Activated T-cell treated with anti-CD3 and anti-CD28 coated beads, Interleukin-2, amount 50 U/mL, for 72 hours (primary cell): ENCODE measurements at places on chromosomes 12 and 14.

GRCh38 chr12:80100591-80100990 is 1.3 kb downstream of the OTOGL start:
- no peak overlapping the region for H3K27ac ChIP-seq
- H3K27me3 ChIP-seq, result no peaks in the 10 kb centered on the region

GRCh38 chr12:11642785-11643184 is 6.7 kb upstream of the ETV6 start:
- peaks cover 14% of the 10 kb centered on the region for H3K4me1 ChIP-seq
- H3K27me3 ChIP-seq, result no peaks in the 10 kb centered on the region

- H3K27ac ChIP-seq, result no peak overlapping the region
- H3K27me3 ChIP-seq, result peaks cover 41% of the 10 kb centered on the region
- H3K4me3 ChIP-seq, result no peak overlapping the region
- peaks cover 9% of the 10 kb centered on the region for H3K4me1 ChIP-seq
- DNase-seq, result peak; percentile 9
Measured at GRCh38 chr12:29082522-29082921, 66.6 kb upstream of the FAR2 start.

GRCh38 chr12:58030566-58031279 is 89.4 kb downstream of the ATP23 start:
- H3K4me3 ChIP-seq, result no peak overlapping the region
- no peaks in the 10 kb centered on the region for H3K4me1 ChIP-seq
- no peak overlapping the region for H3K27ac ChIP-seq
- no peaks in the 10 kb centered on the region for H3K27me3 ChIP-seq
- H3K36me3 ChIP-seq, result no peaks in the 10 kb centered on the region

DNA sequence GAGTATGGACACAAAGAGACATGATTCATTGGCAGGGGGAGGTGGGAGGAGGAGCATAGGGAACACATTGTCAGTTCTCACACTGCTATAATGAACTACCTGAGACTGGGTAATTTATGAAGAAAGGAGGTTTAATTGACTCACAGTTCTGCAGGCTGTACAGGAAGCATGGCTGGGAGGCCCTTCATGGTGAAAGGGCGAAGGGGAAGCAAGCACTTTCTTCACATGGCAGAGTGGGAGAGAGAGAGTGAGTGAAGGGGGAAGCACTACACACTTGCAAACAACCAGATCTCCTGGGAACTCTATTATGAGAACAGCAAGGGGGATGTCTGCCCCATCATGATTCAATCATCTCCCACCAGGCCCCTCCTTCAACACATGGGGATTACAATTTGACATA is 391.8 kb downstream of the BMP4 start:
- no peaks in the 10 kb centered on the region for H3K27me3 ChIP-seq
- H3K4me1 ChIP-seq, result no peaks in the 10 kb centered on the region
- H3K27ac ChIP-seq, result no peak overlapping the region
- no peak for DNase-seq
- peaks cover 2% of the 10 kb centered on the region for H3K36me3 ChIP-seq

DNA sequence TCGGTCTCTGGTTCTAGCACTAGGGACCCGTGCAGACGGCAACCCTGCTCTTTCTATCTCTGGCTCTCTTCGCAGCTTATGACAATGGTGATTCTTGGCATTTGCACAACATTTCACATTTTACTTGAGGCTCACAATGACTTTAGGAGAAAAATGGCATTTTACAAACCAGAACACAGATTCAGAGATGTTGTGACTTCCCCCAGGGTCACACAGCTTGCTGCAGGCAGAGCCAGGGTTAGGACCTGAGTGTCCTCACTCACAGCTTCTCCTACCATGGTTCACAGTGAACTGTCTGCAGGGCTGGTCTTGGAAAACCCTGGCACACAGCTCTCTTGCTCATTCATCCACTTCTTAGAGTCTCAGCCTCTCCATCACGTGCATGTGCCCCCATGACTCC is 23.7 kb downstream of the P2RX7 start:
- H3K27ac ChIP-seq, result no peak overlapping the region
- no peaks in the 10 kb centered on the region for H3K4me1 ChIP-seq
- no peak for DNase-seq
- no peaks in the 10 kb centered on the region for H3K27me3 ChIP-seq

GRCh38 chr12:47903927-47904712 is 674 bp downstream of the VDR start:
- H3K27ac ChIP-seq, result peak overlapping the region; percentile 75
- peak overlapping the region; percentile 98 for H3K4me3 ChIP-seq
- H3K4me1 ChIP-seq, result peaks cover 51% of the 10 kb centered on the region
- peak; percentile 86 for DNase-seq
- peaks cover 27% of the 10 kb centered on the region for H3K27me3 ChIP-seq

GRCh38 chr12:116508145-116509121 is 50.7 kb upstream of the MAP1LC3B2 start:
- H3K4me3 ChIP-seq, result peak overlapping the region; percentile 75
- H3K27me3 ChIP-seq, result no peaks in the 10 kb centered on the region
- H3K27ac ChIP-seq, result no peak overlapping the region
- H3K4me1 ChIP-seq, result no peaks in the 10 kb centered on the region
- peak; percentile 51 for DNase-seq

GRCh38 chr12:83691730-83692129 is 1005.0 kb downstream of the TMTC2 start:
- no peaks in the 10 kb centered on the region for H3K36me3 ChIP-seq
- H3K4me1 ChIP-seq, result no peaks in the 10 kb centered on the region
- no peaks in the 10 kb centered on the region for H3K27me3 ChIP-seq
- DNase-seq, result no peak

GRCh38 chr14:63435838-63436237 is 107.3 kb downstream of the PPP2R5E start:
- no peaks in the 10 kb centered on the region for H3K36me3 ChIP-seq
- no peaks in the 10 kb centered on the region for H3K27me3 ChIP-seq
- no peak for DNase-seq
- H3K27ac ChIP-seq, result peak overlapping the region; percentile 18

DNA sequence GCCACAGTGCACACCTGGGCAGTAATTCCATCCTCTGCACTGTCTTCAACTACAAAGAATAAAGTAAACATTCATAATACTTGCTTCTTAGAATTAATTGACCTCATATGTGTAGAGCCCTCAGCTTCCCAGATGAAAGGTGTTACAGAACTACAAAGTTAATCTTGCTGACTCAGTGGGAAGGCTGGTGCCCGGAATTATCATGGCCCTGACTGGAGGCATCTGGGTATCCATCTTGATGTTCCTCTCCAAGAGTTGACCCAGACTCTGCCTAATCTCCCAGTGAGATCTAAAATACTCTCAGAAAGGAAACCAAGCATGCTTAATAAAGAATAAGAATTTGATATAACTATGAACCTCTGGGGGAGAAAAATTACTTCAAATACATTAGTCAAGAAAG is 147.0 kb upstream of the ARID2 start:
- H3K4me3 ChIP-seq, result no peak overlapping the region
- H3K4me1 ChIP-seq, result peaks cover 5% of the 10 kb centered on the region
- H3K27ac ChIP-seq, result no peak overlapping the region
- peaks cover 8% of the 10 kb centered on the region for H3K27me3 ChIP-seq
- H3K36me3 ChIP-seq, result no peaks in the 10 kb centered on the region

- no peaks in the 10 kb centered on the region for H3K36me3 ChIP-seq
- H3K27ac ChIP-seq, result no peak overlapping the region
- no peaks in the 10 kb centered on the region for H3K27me3 ChIP-seq
- H3K4me3 ChIP-seq, result no peak overlapping the region
- no peak for DNase-seq
Measured at GRCh38 chr14:44283836-44284235, 223.2 kb downstream of the FSCB start.

GRCh38 chr14:64746298-64747250 is 42.4 kb downstream of the PLEKHG3 start:
- no peaks in the 10 kb centered on the region for H3K4me1 ChIP-seq
- no peak overlapping the region for H3K4me3 ChIP-seq

DNA sequence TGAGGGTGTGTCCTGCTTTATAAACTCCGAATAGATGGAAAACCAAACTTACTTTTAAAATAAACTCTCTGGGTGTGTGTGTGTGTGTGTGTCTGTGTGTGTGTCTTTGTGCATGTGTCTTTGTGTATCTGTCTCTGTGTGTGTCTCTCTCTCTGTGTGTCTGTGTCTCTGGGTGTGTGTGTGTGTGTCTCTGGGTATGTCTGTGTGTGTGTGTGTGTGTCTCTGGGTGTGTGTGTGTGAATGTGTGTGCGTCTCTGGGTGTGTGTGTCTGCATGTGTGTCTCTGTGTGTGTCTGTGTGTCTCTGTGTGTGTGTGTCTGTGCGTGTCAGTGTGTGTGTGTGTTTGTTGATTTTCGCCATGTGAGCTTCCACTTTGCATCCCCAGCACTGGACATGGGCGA is 9.2 kb downstream of the RAN start:
- no peak for DNase-seq
- peaks cover 17% of the 10 kb centered on the region for H3K36me3 ChIP-seq
- no peak overlapping the region for H3K27ac ChIP-seq
- peaks cover 42% of the 10 kb centered on the region for H3K4me1 ChIP-seq
- no peaks in the 10 kb centered on the region for H3K27me3 ChIP-seq
- no peak overlapping the region for H3K4me3 ChIP-seq

DNA sequence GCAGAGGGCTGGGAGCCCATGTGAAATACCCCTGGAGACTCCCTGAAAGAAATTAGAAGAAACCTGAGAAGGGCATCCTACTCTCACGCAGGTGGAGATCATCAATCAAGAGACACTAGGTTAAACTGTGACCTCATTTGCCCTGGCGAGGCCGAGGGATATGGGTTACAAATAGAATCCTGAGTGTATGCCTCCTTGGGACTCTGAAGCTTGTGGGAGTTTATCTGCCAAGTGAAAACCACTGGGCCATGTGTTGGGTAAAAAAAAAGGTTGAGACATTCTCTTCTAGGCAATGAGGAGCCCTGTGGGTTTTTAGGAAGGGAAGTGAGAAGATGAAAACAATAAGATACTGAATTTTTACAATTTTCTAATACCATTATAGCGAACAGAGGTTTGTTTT is 160.7 kb upstream of the ARID2 start:
- no peaks in the 10 kb centered on the region for H3K4me1 ChIP-seq
- no peak for DNase-seq
- H3K27ac ChIP-seq, result no peak overlapping the region
- H3K27me3 ChIP-seq, result peaks cover 7% of the 10 kb centered on the region
- H3K4me3 ChIP-seq, result no peak overlapping the region

DNA sequence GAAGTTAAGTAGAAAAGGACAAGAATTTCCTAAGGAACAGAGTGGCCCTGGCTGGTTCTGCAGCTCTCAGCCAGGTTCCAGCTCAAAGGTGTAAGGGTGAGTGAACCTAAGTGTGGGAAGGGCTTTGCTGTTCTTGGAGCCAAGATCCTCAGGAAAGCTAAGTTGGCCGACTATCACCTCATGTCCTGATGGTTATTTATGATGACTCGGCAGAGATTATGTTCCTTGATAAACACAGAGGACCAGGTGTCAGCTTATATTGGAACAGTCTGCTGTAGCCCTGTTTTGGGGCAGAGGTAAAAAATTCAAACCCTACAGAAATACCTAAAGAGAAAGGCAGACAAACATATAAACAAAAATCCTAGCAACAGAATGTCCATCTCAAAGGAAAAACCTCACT is 128.5 kb downstream of the TBX3 start:
- no peak overlapping the region for H3K4me3 ChIP-seq
- H3K27ac ChIP-seq, result no peak overlapping the region
- no peaks in the 10 kb centered on the region for H3K36me3 ChIP-seq
- H3K4me1 ChIP-seq, result no peaks in the 10 kb centered on the region
- no peak for DNase-seq

DNA sequence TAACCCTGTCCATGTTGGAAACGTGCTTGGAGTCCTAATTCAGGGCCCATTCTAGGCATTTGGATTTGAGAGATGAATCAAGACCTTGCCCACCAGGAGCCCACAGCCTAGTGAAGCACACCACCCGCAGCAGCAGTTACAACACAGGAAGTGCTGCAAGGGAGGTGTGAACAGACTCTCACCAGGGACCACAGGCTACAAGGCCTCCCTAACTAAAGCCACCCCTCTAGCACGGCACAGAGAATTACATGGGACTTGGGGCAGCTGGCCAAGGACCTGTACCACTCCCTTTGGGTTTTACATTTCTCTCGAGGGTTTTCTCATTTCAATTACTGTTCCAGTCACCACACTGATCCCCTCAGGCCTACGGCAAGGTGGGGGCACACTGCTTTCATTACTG is 49.5 kb upstream of the FOXN3 start:
- H3K36me3 ChIP-seq, result peaks cover 6% of the 10 kb centered on the region
- no peaks in the 10 kb centered on the region for H3K27me3 ChIP-seq
- H3K27ac ChIP-seq, result peak overlapping the region; percentile 82
- DNase-seq, result peak; percentile 28

- peak overlapping the region; percentile 15 for H3K4me3 ChIP-seq
- H3K27ac ChIP-seq, result no peak overlapping the region
- no peaks in the 10 kb centered on the region for H3K36me3 ChIP-seq
Measured at GRCh38 chr12:123148655-123149054, 2.2 kb downstream of the PITPNM2 start.

GRCh38 chr12:53844994-53845844 is 93.4 kb upstream of the HOXC13 start:
- peaks cover 58% of the 10 kb centered on the region for H3K27me3 ChIP-seq
- DNase-seq, result no peak
- no peak overlapping the region for H3K4me3 ChIP-seq
- H3K36me3 ChIP-seq, result no peaks in the 10 kb centered on the region

- no peak overlapping the region for H3K4me3 ChIP-seq
- H3K4me1 ChIP-seq, result peaks cover 42% of the 10 kb centered on the region
- no peak for DNase-seq
- H3K27me3 ChIP-seq, result no peaks in the 10 kb centered on the region
Measured at GRCh38 chr12:131771965-131772364, 56.2 kb upstream of the MMP17 start.

- H3K27me3 ChIP-seq, result no peaks in the 10 kb centered on the region
- peaks cover 66% of the 10 kb centered on the region for H3K4me1 ChIP-seq
- H3K4me3 ChIP-seq, result no peak overlapping the region
- no peak for DNase-seq
Measured at GRCh38 chr12:59600171-59600570, 4.3 kb downstream of the SLC16A7 start.

DNA sequence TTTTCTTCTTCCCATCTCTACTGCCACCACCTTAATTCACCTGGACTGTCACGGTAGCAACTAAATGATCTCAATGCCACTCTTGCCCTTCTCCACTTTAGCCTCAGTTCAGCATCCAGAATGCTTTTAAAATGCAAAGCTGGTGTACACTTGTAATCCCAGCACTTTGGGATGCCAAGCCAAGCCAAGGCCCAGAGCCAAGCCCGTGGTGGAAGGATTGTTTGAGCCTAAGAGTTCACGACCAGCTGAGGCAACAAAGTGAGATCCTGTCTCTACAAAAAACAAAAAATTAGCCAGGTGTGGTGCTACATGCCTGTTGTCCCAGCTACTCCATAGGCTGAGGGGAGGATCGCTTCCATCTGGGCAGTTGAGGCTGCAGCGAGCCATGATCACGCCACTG is 5.9 kb downstream of the CIPC start:
- DNase-seq, result no peak
- no peak overlapping the region for H3K27ac ChIP-seq
- H3K36me3 ChIP-seq, result peaks cover 3% of the 10 kb centered on the region
- H3K27me3 ChIP-seq, result no peaks in the 10 kb centered on the region
- peaks cover 23% of the 10 kb centered on the region for H3K4me1 ChIP-seq
- H3K4me3 ChIP-seq, result no peak overlapping the region

DNA sequence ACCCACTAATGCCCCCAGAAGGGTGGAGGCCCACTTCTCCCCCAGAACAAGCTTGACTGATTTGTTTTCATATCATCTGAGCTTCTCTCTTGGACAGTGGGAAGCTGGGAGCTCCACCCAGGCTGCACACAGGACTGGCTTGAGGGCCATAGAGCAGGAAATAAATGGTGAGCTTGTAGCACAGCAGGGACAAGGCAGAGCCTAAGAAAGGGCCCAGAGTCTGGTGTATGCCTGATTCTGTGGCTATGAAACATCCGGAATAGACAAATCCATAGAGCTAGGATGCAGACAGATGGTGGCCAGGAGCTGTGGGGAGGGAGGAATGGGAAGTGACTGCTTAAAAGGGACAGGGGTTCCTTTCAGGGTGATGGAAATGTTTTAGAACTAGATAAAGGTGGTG is 79.0 kb downstream of the ARL6IP4 start:
- no peak overlapping the region for H3K4me3 ChIP-seq
- DNase-seq, result no peak
- peaks cover 23% of the 10 kb centered on the region for H3K4me1 ChIP-seq
- no peaks in the 10 kb centered on the region for H3K27me3 ChIP-seq
